ENCODE measurements at places on chromosomes 2 and 18. TPM values are rescaled to one million over a fixed set of nuclear protein-coding genes. Genes with fewer than 3 reads are reported as not detected.

DNA sequence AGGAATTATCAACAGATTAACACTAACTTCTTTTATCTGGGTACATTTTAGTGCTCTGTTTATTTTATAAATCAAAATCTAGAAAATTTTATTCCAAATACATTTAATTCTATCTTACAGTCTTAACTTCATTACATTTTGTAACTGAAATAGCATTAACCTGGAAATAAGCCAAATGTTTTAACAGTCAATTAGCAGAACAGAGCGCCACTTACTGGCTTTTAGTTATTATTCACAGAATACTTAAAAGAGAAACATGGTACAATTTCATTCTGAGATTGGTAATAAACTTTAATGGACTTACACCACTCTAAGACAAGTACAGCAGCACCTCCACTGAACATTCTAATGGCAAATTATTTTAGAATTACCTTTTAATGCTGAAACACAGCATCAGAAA, 38.6 kb downstream of the SS18 start:
- DNase-seq: no peak

DNA sequence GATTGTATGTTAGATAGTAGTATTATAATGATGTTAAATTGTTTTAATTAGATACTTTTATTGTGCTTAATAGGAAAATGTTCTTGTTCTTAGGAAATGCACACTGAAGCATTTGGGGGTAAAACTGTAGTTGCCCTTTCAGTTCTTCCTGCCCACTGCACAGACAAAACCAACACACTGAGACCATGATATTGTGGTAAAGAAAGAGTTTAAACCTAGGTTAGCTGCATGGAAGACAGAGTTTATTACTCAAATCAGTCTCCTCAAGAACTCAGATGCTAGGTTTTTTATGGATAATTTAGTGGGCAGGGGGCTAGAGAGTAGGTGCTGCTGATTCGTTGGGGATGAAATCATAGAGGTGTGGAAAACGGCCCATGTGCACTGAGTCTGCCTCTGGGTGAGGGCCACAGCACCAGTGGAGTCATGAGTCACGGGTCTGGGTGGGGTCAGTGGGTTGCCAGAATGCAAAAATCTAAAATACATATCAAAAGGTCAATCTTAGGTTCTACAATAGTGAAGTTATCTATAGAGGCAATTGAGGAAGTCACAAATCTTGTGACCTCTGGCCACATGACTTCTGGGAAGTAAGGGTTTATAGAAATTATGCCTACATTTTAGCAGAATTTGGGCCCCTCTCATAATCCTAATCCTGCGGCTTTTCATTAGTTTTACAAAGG, 283.4 kb upstream of the FBXO11 start:
- no peak for DNase-seq

DNA sequence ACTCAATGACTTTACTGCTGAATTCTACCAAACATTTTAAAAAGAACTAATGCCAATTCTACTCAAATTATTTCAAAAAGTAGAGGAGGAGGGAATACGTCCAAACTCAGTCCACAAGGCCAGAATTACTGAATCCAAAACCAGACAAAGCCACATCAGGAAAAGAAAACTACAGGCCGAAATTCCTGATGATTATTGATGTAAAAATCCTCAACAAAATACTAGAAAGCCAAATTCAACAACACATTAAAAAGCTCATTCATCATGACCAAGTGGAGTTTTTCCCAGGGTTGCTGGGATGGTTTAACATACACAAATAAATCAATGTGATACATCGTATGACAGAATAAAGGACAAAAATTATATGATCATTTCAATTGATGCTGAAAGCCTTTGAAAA, 103.9 kb upstream of the UBE2E3 start:
- DNase-seq: no peak

- DNase-seq: no peak
These were observed 51.4 kb upstream of the SCN1A start for GRCh38 chr2:166179201-166179600.

- DNase-seq: no peak
These were observed 21.6 kb upstream of the ZNF521 start for GRCh38 chr18:25373432-25374179.

DNA sequence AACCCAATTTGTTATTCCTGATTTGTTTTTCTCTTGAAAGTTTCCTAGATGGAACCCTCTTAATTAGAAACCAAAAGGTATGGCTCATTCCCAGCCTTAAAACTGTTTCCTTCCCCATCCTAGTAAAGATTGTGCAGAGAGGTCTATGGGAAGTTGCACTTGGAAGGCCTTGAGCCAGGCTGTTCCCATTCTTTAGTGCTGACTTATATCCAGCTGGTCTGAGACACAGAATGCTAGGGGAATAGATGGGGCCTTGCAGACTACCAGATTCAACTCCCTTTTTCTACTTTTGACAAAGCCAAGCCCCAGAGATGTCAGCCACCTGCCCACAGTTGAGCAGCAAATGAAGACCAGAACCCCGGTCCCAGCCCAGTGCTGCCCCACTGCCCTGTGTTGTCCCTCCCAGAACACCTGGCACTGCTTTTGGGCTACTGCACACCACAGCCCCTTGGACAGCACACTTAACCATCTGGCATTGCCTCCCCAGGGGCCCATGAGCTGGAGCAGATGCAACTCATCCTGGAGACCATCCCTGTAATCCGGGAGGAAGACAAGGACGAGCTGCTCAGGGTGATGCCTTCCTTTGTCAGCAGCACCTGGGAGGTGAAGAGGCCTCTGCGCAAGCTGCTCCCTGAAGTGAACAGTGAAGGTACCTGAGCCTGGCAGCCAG, 98.2 kb downstream of the MRO start:
- DNase-seq: no peak

- peak; percentile 65 for DNase-seq
These were observed 575 bp downstream of the ATL2 start for GRCh38 chr2:38376346-38377049.

GRCh38 chr2:185990861-185991525, 252.4 kb downstream of the FSIP2 start:
- DNase-seq: no peak

- peak; percentile 80 for DNase-seq
These were observed 10.1 kb downstream of the RMP24 start for GRCh38 chr18:35982409-35983114.

DNA sequence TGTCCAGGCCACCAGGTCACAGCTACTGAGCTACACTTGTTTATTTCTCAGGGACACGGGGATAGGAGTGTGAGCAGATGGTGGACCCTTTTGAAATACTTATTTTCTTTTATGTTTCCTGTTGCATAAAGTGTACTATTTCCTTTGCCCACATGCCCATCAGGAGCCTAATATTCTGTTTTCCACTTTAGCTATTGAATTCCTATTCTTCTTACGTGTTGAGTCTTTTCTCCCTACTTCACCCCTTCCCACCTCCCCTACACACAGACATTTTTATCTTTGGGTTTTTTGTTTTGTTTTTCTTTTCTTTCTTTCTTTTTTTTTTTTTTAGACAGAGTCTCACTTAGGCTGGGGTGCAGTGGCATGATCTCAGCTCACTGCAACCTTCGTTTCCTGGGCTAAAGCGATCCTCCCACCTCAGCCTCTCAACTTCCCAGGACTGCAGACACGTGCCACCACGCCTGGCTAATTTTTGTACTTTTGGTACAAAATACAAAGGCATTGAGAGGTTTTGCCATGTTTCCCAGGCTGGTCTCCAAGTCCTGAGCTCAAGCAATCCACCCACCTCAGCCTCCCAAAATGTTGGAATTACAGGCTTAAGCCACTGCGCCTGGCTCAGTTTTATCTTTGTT, 5.2 kb upstream of the GPR55 start:
- DNase-seq: no peak

GRCh38 chr2:224532931-224533330, 52.2 kb downstream of the CUL3 start:
- DNase-seq: no peak

- no peak for DNase-seq
These were observed 335.1 kb downstream of the METTL4 start for GRCh38 chr18:2236232-2236631.

GRCh38 chr2:215527736-215528135, 91.9 kb upstream of the FN1 start:
- peak; percentile 27 for DNase-seq

DNA sequence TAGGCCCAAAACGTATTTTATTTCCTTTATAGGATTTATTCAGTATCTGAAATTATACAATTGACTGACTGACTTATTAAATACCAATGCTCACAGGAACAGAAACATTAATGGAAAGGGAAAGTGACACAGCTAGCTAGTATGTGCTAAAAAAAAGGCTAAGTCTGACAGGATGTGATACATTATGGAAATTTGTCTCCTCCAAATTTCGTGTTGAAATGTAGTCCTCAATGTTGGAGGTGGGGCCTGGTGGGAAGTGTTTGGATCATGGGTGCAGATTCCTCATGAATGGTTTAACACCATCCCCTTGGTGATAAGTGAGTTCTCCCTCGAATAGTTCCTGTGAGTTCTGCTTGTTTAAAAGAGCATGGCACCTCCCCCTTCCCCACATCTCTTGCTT, 70.6 kb upstream of the WDR75 start:
- peak; percentile 23 for DNase-seq

- DNase-seq: no peak
These were observed 28.2 kb upstream of the NFATC1 start for GRCh38 chr18:79367480-79367879.

GRCh38 chr2:37306024-37306423, 18.6 kb downstream of the PRKD3 start:
- no peak for DNase-seq

DNA sequence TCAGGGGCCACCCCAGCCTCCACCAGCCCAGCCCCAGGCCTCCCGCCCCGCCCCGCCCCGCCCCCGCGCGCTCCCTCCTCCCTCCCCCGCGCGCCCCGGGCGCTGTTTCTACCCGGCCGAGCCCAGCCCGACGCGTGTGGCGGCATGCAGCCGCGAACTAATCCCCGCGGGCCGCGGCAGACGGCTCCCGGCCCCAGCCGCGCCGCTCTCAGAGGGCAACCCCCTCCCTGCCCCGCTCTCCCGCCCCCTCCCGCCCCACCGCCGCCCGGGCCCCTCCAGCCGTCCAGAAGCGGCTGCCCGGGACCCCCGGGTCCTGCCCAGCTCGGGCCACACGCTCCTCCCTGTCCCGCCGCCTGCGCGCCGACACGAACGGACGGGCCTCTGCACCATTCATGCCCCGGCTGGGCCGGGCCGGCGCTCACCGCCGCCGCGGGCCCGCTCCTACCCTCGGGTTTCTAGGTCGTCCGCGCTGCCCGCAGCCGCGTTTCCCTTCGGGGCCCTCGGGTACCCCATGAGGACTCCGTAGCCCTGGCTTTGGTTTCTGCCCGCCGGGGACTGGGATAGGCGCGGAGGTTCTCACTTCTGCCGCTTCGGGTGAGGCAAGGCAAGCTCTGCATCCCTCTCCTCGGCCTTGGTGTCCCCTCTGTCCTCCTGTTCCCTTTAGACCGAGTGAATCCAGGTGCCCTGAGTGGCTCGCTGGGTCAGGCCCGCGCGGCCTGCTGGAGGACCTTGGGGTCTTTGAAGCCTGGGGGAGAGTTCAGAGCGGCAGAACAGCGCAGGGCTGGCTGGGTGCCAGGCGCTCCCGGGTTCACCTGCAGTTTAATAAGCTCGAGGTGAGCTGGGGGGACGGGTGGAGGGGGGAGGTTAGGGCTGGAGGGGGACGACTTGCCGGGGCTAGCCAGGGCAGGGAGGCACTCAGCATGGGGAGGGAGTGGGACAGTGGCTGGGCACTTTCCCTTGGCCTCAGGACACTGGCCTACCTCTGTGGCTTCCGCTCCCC, 3.1 kb downstream of the WNT10A start:
- DNase-seq: no peak

- DNase-seq: no peak
These were observed 50.2 kb downstream of the SMIM21 start for GRCh38 chr18:75377258-75377657.

The NETO1 gene
- total RNA-seq: not detected

The MAP3K2 gene
- total RNA-seq: 43.5 TPM

The CD28 gene
- not detected for total RNA-seq

The IL36RN gene
- total RNA-seq: not detected

The BCL2 gene
- 0.55 TPM for total RNA-seq

The IL1F10 gene
- not detected for total RNA-seq

The NPAS2 gene
- total RNA-seq: 13.3 TPM

All from HFFc6 (cell line).